ENCODE measurements at places on chromosomes 5 and 9.
A peak's percentile ranks its signal among the peaks of the same experiment; 100 is the strongest.

- no peak for DNase-seq
Observed at GRCh38 chr5:149528281-149529060, 22.8 kb downstream of the CSNK1A1 start.

DNA sequence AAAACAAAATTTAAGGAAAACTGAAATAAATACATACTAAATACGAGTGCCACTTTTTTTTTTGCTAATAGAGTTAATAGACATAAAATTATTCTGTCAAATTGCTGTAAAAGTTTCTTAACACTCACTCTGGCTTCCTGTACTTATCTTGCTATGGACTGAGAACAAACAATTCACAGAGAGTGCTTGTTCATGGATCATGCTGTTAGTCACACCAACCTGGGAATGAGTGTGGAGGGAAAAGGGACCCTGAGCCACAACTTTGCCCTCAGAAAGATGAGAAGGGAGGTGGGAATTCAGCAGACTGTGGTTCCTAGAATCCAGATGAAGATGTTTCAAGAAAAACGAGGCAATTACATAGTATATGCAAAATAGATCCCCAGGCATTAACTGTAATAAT, 246.9 kb downstream of the FBXL7 start:
- no peak for DNase-seq

DNA sequence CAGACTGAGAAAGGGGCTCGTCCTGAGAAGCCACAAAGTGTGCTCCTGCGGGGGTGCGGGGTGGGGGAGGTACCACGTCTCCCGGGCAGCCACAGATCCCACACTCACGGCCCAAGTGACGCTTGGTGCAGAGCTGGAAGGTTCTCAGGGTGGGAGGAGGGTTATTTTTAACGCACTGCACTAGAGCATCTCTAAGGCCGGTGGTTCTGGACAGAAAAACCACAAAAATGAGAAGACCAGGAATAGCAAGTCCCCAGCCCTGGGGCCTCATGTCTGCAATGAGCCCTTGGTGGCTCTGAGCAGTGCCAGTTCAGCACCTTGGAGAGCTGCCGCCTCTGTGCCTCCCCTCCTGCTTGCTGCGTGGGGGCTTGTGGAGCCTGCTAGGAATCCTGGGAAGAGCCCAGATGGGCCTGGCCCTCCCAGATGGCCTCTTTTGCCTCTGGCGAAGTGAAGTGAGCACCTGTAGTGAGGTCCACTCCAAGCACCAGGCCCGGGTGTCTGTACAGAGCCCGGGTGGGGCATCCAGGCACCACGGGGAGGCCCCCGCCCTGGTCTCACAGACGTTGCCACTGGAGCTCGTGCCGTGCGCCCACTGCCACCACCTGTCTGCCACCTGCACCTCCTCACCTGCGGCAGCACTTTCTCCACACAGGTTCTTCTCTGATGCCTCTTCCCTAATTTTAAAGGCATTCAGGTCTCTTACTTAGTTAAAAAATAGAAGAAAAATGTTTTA, 48.9 kb upstream of the CACNA1B start:
- DNase-seq, result no peak

- DNase-seq, result no peak
Observed at GRCh38 chr9:93128715-93129224, 5.3 kb downstream of the NINJ1 start.

DNA sequence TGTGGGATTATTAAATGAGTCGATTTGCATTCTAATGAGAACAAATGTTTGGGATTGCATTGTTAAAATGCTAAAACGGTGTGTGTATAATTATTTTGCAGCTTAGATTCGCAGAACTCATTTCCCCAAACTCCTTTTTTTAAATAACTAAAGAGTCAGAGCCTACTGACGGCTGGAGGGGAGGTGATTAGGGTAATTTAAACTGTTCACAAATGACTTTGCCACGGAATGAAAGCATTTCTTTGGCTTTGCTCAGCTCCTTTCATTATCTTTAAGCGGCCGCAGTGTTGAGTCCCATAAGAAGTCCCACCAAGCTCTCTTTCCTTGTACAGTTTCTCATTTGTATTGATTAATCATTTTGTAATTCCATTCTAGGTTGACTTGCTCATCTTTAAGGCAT, 1632.8 kb downstream of the MAT2B start:
- DNase-seq, result no peak

DNA sequence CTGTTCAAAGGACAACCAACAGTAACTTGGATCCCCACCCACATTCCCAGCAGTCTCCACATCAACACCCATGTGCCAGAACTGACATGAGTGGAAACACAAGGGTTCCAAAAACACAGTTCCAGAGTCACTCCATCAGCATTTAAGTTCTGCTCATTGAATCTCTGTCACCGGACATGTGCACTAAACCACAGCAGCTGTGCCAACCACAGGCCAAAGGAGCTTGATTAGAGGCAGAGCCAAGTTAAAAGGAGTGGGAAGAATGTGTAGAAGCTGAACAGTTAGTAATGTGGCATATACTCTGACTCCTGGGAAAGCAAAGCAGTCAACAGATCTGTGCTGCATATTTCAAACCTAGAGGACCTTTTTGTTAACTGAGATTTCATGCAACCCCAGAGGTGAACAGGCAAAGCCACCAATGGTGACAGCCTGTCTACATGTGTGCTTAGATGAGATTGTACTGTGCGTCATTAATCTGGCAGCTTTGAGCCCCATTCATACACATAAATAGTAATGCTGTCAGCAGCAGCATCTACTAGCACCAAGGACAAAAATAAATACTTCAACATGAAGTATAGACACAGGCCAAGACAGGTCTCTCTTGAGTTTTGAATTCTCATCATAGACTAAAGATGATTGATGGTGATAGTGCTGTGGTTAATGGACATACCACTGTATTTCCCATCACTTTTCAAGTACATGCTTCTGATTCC, 16.4 kb upstream of the FST start:
- no peak for DNase-seq

- DNase-seq, result no peak
Observed at GRCh38 chr9:35108946-35109575, 6.1 kb upstream of the STOML2 start.

- no peak for DNase-seq
Observed at GRCh38 chr5:37735649-37736347, 104.0 kb downstream of the GDNF start.

GRCh38 chr9:83445703-83446265, 92.4 kb downstream of the FRMD3 start:
- no peak for DNase-seq

GRCh38 chr5:132465059-132465707, 25.4 kb downstream of the IRF1 start:
- peak; percentile 31 for DNase-seq

DNA sequence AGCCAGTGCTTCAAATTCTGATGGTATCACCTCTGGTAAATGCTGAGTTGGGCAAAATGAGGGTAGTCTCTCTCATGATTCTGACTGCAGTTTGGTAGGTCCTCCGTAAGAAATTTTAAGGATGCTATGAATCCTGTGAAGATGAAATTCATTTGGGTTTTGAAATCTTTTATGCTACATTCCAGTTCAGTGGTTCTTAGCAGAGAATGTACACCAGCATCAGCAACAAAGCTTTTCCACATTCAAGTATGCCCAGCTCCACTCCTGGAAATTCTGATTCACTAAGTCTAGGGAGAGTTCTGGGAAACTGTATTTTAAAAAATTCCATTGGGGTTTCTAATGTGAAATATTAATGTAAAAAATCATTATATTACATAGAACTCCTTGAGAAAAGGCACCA, 33.6 kb upstream of the ACOT12 start:
- no peak for DNase-seq

DNA sequence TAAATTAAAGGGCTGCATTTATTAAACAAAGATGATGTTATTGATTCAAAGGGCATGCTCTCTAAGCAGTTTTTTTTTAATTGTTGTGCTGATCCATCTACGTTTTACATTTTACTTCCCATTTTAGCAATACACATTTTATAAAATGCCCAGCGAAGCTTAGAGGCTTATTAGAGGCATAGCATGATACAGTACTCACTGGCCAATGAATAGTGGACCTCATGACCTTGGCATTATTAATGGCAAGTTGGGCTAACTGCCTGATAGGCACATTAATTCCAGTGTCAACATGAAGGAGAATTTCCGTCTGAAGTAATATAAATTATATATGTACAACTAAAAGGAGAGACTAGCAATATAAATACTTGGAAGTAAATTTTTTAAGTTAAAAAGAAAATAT, 837.2 kb downstream of the EFNA5 start:
- no peak for DNase-seq

DNA sequence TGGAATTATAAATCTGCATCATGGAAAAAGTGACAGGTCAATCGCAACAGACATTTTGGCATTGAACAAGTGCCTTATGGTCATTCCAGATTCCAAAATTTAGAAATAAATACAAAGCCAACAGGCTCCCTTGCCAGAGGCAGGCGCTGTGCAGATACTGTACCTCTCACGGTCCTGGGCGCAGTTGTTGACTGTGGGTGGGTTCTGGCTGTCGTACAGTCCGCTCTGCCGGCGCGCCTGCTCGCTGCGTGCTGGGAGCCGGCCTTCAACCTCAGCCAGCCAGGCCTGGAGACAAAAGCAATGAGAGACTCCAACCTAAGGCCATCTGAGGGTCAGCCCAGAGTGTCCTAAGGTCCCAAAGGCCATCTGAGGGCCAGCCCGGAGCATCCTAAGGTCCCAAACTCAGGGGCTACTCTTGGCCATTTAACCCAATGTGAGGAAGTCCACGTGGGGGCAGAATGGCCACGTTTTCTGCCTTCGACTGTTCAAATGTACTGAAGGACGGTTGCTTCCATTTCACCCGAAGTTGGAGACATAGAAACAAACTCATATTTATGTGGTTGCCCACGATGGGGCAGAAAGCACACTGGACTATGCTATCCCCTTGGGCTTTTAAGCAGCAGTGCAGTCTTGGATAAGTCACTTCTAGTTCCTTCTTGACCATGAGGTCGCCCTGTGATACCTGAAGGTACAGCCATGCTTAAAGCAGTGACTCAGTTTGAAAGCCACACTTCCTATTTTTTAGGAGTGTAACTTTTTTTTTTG, 65.2 kb downstream of the USP20 start:
- no peak for DNase-seq

DNA sequence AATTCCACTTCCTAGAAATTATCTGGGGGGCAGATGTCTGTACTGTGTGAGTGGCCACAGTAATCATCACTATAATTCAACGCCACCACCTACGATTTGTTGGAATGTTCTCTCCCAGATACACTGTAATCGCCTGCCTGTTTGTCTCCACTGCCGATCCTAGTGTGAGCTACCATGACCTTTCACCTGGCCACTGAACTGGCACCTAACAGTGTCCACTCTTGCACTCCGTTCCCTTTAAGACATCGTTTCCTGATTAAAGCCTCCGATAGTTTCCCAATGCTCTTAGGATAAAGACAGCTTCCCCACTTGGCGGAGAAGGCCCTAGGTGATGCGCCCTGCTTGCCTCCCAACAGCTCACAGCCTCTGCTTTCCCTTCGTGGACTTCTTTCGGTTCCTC, 4.0 kb downstream of the PHYKPL start:
- no peak for DNase-seq

GRCh38 chr5:131265311-131265803, 1.5 kb downstream of the CDC42SE2 start:
- DNase-seq, result no peak

GRCh38 chr9:134659688-134660131, 18.1 kb downstream of the COL5A1 start:
- DNase-seq, result no peak

- DNase-seq, result no peak
Observed at GRCh38 chr5:87844449-87844848, 424.2 kb downstream of the TMEM161B start.

- DNase-seq, result no peak
Observed at GRCh38 chr5:145948921-145949320, 12.5 kb downstream of the SH3RF2 start.

Data from T-helper 1 cell (primary cell).